ENCODE measurements at places on chromosomes 1 and 21.

DNA sequence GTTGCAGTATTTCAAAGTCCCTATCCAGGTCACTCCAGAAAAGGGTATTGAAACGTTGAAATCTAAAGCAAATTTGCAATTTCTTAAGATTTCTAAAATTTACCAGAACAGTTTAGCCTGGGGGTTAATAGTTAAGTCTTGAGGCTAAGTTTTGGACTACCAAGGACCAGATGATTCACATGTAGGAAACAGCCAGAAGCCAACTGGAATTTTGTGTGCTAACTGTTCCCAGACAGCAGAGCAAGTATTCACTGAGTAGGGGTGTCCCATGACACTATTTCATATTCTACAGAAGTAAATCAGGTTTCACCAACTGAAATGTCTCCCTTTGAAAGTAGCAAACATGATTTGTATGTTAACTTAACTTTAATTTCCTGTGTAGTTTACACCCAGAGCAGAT is 11.5 kb upstream of the C1orf105 start:
- no peak for DNase-seq

GRCh38 chr21:41921021-41921420 is 32.8 kb downstream of the C2CD2 start:
- DNase-seq, result no peak

GRCh38 chr1:246876431-246876830 is 55.3 kb downstream of the AHCTF1 start:
- DNase-seq, result no peak

DNA sequence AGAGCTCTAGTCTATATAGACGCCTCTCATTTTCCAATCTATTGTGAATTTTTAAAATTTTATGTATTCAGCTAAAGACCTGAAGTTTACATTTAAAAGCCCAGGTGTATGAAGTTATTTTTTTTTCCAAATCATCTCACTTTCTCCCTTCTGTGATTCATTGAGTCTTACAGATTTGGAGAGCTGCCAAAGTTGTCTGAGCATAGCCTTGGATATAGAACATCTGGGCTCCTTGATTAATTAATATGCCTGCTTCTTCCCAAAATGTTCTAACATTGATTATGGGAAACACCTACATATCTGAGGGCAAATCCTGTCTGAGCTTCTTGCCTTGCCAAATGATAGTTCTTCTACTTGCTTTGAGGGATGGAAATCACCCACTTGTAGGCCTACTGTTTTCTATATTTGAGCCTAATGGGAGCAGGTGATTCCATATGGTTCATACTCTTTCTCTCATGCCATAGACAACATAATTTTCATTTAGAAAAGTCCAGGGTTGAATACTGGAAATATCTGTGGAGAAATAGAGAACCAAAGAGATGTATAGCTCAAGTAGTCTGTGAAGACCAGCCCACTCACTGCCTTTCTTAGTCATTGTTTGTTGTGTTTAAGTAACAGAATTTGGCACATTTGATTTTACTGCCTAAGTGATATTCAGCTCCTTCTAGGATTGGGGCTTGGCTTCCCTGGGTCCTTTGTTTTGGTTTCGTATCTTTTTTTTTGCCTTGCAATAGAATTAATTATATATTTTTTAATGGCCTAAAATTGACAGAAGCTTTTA is 46.2 kb downstream of the MACF1 start:
- no peak for DNase-seq

DNA sequence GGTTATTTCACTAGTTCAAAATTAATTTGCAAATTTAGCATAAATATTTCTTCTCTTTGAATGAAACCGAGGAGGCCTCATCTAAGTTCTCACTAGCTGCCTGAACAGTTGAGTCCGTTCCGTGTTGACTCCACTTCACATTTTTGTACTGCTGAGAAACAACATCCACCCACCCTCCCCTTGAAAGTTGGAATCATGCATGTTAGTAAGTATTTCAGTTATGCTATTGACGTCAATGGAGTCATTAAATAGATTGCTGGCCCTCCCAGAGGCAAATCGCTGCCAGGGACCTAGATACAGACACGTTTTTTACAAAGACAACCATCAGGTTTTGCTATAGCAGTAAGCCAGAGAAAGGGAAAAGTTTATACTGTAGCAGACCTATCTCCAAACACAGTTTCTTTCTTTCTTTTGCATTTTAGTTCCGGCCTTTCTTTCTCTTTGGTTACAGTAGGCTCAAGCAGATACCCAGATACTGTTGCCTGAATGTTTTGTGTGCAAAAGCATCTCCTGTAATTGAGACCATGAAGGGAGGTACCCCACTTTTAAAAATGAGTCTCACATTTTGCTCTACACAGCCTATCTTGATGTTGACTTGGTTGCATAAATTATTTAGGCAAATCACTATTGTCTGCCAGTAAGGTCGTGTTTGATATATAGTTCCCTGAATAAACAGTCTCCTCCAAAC is 262.6 kb upstream of the SGIP1 start:
- DNase-seq, result no peak

DNA sequence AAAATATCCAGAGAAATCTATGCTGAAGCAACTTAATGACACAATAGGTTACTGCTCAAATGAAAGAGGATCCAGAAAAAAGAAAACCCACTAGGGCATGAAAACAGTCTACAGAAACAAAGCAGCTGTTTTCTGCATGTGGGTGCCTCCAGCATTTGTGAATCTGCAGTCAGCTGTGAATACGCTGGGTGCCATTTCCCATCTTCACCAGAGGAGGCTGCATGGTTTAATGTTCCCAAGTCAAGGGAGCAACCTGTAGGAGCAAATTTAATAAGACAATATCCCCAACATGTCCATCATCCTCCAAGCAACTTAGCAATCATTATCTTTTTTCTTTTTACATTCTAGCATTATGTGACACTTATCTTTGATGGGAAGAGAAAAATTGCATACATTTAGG is 396.6 kb downstream of the BRINP2 start:
- no peak for DNase-seq

DNA sequence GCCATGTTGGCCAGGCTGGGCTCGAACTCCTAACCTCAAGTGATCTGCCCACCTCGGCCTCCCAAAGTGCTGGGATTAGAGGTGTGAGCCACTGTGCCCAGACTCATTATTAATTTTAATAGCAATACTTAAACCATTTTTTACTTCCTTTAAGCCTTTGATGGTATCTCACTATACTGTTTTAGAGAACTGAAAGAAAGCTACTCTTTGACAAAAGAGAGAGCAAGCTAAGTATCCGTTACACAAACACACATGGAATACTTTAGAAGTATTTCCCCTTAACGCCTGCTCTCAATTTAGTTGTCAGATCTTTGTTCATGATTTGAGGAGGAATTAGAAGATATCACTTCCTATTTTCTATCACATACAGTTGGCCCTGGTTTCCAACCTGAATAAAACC is 189.4 kb downstream of the COP1 start:
- no peak for DNase-seq

GRCh38 chr1:228236744-228237143 is 28.9 kb downstream of the OBSCN start:
- DNase-seq, result no peak

DNA sequence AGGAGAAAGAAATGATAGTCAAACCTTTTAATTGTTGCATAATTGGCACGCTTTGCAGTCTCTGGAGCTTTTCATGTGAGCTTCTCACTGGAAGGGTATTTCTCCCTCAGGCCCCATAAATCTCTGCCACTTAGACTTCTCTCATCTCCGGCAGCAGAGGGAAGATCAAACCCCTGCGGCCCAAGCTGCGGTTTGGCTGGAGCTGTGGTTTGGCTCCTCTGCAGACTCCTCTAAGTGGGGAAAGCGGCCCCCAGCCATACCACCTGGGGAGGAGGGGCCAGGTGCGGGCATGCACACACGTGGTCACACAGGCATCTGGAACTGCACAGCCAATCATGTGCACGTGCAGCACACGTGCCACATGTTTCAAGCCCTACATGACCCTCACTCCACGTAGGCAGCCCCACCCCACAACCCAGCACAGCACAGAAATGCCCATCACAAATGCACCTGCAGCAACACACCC is 58.3 kb downstream of the UBE2T start:
- no peak for DNase-seq

- no peak for DNase-seq
Measured at GRCh38 chr1:33390542-33390941, 40.4 kb downstream of the PHC2 start.

DNA sequence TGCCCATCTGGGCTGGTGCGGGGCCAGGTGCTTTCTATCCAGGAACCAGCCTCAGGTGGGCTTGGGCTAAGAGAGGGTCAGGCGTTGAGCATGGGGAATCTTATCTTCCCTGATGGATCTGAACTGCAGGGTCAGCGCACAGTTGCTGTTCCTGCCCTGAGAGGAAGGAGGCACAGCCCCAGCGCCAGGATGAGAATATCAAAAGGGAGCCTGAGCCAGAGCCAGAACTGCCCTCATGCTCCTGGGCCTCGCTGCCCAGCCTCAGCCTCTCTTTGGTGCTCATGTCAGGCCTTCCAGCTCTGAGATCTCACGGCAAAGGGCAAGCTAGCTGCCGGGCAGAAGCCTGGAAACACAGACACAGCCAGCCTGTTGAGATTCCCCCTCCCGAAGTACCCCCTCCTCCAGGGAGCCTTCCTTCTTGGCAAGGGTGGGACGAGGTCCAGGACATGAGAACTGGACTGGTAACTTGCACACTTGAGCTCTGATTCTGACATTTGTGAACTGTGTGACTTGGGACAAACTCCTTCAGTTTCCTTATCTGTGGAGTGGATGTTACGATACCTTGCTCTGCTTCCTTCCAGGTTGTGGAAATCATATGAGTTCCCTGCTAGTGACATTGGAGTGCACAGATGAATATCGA is 1.2 kb upstream of the LAD1 start:
- DNase-seq, result no peak
